Brain pericyte (primary cell): ENCODE measurements at places on chromosomes 4 and X.

GRCh38 chrX:48591255-48591791 is 6.0 kb upstream of the WDR13 start:
- no peak for DNase-seq

- no peak for DNase-seq
Observed at GRCh38 chr4:38166768-38167167, 206.6 kb downstream of the PTTG2 start.

- no peak for DNase-seq
Observed at GRCh38 chrX:135397652-135398051, 24.1 kb upstream of the SMIM10L2A start.

DNA sequence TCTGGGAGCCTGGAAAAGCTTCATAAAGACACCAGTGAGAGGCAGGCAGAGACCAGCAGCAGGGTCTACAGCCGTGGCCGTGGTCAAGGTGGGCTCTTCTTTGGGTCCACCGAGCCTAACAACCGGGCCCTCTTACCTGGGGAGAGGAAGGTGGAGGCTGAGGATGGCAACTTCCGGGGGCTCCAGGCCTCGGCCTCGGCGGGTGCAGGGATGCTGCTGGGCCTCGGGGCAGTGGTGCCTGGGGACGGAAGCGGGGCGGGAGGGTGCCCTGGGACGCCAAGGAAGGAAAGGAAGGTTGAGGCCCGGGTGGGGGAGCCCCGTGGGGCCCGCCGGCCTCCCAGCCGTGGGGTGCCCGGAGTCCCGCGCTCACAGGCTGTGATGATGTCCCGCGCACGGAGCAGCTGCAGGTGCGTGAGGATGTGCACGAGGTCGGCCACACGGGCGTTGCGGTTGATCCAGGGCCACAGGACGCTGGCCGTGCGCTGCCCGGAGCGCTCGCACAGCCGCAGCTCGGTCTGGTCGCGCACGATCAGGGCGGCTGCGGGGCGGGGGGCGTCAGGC is 561 bp downstream of the IRAK1 start:
- DNase-seq: no peak

GRCh38 chrX:123731987-123732669 is 724 bp downstream of the THOC2 start:
- DNase-seq: no peak

DNA sequence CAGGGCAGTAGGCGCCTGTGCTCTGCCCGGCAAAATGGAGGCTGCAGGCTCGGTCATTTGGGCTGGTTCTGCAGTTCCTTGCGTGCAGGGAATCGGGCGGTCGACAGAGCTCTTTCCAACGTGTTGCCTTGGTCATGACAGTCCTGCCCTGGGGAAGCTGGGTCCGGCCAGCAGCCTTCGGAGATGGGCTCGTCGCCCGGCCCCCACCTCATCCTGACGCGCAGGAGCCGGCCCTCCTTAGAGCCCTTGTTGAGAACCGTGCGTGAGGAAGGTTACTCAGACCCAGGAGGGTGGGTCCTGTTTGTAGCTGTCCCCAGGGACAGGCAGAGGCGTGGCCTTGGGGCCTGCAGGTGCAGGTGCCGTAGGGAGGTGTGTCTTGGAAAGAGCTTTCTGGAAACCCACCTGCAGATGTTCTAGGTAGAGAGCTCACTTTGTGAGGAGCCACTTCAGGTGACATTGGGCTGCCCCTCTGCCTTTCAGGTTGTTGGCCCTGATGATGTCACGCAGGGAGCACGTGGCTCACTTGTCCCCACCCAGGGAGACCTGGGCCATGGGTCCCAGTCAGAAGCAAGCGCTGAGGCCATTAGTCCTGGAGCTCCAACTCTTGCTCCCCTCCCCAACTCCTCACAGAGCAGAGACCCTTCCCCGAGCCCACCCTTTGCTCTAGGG is 15.2 kb upstream of the HGFAC start:
- no peak for DNase-seq

- DNase-seq: no peak
Observed at GRCh38 chr4:145503486-145504072, 21.9 kb downstream of the SMAD1 start.

GRCh38 chr4:39631700-39632079 is 7.0 kb downstream of the SMIM14 start:
- DNase-seq: no peak

DNA sequence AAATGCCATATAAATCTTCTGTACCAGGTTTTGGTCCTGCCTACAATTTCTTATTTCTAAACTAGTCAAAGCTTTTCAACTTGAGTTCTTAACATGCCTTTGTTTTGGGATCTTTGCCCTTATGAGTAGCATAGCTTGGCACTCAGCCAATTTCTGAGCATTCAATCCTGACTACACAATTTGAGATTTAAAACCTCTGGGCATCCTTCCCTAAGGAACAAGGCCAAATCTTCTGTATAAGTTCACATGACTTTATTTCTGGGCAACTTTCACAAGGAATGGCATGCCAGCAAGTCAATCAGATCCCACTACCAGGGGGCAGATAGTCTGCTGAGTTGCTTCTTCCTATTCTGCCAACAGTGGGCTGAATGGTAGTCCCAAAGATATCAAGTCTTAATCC is 254.2 kb downstream of the ADAMTS3 start:
- DNase-seq: no peak

DNA sequence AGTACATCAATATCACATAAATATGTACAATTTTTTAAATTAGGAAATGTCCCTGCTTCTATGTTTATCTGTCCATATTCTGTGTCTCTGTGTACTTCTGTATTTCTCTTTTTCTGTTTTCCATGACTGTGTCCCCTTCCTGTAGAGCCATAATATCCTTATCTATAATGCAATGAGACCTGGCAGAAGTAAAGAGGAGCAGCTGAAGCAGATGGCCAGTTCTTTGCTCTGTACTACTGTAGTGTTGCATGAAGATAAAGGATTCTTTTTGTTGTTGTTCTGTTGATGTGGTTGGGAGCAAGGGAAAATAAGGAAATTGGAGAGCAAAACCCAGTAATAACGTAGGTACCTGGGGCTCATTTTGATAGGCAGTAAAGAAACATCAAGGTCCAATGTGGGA is 301.7 kb downstream of the ADGRL3 start:
- DNase-seq: no peak

- no peak for DNase-seq
Observed at GRCh38 chr4:56772134-56772533, 49.4 kb downstream of the SPINK2 start.

DNA sequence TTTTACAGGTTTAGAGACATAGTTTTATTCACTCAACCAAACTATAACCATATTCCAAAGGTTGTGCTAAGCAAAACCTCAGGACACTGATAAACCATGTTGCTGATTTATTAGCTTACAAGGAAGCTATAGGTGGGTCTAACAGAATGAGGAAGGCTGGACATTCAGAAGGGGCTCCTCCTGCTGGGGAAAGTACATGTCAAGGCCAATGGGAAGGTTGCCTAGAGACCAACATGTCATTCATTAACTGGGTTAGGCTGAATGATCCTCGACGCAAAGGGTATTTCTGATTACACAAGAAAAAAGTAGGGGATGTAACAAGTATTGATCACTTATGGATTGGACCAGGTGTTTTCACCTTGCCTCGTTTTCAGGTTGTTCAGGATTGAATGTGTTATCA is 30.3 kb downstream of the SLC10A6 start:
- DNase-seq: no peak

- no peak for DNase-seq
Observed at GRCh38 chr4:154489558-154490233, 1.9 kb downstream of the DCHS2 start.

- DNase-seq: no peak
Observed at GRCh38 chr4:159526172-159526571, 423.3 kb downstream of the RAPGEF2 start.

DNA sequence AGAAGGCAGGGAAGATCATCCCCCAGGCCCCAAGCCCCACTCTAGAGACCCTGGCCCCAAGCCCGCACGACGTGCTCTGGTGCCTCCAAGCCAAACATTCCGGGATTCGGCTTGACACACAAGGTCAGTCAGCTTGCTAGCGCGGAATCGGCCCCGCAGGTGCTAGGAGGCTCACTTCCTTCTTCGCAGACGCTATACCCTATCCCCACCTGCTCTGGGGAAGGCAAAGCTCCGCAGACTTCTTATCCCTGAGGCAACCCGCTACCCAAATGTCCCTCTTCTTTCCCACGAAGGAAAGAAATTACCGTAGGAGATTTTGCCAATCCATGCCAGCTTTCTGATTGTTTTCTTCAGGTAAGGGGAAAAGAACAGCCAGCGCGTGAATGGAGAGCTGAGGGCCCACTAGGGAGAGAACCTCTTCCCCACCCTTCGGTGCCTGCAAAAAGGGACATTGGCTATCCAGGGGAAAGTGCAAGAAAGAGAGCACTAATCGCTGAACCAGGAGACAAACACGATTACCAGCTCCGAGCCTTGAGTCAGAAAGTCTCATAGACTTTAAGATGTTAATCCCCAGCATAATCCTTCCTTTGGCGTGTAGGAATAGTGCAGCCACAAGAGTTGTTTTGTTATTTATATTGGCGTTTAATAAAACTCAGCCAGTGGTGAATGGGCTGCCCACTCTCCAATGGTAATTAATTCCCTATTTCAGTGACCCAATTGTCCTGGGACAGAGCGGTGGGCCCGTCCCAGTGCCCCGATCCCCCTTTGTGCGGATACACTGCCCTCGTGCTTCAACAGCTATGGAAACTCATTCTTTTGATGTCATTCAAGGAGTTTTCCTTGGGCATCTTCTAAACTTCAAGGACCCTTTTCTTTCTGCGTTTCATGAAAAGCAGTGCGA is 5.4 kb upstream of the NEUROG2 start:
- no peak for DNase-seq

GRCh38 chr4:12861422-12861821 is 622.7 kb downstream of the RAB28 start:
- DNase-seq: no peak
